Amniotic stem cell (primary cell): ENCODE measurements at places on chromosomes 7 and 10.

DNA sequence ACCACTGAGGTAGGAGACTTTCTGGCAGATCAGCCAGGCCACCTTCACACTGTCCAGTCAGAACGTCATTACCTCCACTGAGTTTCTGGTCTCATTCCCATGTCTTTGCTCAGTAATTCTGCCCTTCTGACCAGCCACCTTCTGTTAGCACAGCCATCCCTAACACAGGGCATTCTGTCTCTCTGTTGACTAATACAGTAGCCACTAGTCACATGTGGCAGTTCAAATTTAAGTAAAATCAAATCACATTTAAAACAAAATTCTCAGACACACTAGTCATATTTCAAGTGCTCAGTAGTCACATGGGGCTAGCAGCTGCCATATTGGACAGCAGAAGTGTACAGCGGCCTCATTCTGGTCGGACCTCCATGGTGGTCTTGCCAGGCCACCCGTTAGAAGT, 7.4 kb downstream of the CPSF4 start:
- no peak for DNase-seq

DNA sequence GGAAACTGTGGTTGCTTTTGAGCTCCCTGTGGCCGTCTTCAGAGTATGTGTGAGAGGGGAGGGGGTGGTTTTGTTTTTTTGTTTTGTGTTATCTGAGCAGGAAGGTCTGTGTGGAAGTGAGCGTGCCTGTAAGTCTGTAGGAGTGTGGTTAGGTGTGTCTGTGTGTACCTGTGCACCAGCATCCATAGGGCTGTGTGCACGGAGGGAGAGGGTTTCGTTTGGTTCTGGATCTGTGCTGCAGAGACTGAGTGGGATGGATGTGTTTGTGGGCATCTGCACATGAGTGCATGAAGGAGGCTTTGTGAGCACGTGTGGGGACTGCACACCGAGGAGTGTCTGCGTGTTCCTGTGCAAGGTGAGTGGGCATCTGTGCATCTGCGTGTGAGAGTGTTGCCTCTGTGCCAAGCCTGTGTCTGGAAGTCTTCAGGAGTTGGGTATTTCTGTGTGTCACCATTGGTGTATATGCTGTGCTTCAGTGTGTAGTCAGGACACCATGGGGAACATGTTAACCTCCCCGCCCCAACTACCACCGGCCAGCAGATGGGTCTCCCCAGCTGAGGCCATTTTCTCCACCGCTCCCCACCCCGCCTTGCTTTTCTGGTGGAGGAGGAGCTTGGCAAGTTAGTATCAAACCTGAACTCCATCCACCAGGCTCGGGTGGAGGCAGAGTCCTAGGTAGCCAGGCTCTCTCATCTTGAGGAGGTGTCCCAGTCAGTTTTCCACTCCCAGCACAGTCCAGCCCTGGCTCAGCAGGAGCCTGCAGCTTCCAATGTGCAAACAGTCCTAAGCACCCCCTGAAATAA, 7.1 kb upstream of the TLX1 start:
- no peak for DNase-seq

DNA sequence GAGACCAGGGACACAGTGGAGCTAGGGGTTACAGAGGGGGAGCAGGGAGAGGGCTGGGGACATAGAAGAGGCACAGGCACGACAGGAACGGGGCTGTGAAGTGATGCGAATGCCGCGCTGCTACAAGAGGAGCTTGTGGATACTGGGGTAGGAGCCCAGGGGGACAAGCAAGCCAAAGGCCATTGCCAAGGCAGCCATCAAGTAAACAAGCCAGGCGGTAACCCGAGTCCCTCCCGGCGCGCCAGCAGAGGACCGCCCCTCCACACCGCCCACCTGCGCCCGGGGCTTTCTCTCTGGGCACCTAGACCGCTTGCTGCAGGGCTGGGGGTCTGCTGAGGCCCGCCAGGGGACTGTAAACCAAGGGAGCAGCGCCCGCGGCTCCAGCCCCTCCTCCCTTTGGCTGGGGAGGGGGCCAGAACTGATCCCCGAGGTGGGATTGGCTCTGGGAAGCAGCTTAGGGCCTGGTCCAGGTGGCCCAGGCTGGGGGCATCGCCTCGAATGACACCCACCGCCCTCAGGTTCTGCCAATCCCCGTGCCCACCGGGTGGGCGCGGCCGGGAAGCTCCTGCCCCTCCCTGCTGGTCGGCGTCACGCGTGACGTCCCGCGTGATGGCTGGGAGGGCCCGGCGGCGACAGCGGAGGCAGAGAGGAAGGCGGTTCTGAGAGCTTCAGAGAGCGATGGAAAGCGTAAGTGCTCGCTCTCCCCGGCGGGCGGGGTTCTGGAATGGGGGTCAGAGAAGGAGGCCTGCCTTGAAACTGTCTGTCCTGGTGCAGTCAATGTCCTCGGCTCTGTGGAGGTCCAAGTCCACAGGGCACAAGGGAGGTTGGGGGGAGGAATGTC, 982 bp downstream of the SFXN3 start:
- DNase-seq, result peak; percentile 40

GRCh38 chr7:80635533-80635932, 2.9 kb upstream of the CD36 start:
- no peak for DNase-seq

GRCh38 chr7:117873310-117874190, at the start of gene CTTNBP2:
CTTNBP2 (minus strand) TSS chr7:117873441; CDS start chr7:117873415, 26 bp downstream.
- peak; percentile 19 for DNase-seq

DNA sequence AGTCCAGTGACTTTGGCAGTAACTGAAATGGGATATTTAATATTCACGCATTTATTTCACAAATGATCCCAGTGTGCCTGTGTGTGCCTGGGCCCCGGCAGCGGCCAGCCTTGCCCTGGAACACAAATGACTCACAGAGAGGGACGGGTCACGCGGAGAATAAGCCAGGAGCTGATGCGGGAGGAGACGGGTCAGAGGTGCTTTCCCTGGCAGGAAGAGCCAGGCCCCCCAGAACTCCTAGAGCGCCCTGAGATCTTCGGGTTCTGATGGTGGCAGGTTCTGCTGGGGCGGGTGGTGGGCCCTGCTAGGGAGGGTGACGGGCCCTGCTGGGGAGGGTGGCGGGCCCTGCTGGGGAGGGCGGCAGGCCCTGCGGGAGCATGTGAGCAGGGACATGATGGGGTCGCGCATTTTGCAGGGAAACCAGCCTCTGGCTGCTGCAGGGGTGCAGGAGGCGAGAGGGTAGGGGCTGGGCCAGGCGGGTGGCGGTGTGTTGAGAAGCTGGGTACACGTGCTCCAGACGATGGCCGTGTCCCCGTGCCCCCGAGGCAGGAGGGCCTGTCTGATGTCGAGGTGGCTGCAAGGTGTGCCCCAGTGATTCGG, 84.2 kb upstream of the DIP2C start:
- DNase-seq, result no peak

- no peak for DNase-seq
Observed at GRCh38 chr10:8876171-8876570, 821.7 kb downstream of the GATA3 start.

DNA sequence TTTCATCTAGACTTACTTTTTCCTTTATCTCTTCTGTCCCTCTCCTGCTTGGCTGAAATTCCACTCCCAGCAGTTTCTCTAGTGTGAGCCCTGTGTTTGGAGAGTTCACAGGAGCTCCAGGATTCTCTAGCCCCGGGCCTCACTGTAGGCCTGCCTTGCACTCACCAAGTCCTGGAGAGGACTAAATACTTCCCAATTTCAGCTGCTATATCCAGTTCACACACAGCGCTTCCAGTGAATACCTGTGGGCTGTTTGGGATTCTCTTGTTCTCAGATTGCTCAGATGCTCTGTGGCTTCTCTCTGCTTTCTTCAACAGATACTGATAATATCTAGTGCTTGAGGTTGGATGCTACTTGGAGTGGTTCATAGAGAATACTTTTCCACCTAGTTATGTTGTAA, 46.0 kb downstream of the MINPP1 start:
- DNase-seq, result no peak

GRCh38 chr10:78981970-78982281, 86.8 kb upstream of the ZMIZ1 start:
- DNase-seq, result no peak

DNA sequence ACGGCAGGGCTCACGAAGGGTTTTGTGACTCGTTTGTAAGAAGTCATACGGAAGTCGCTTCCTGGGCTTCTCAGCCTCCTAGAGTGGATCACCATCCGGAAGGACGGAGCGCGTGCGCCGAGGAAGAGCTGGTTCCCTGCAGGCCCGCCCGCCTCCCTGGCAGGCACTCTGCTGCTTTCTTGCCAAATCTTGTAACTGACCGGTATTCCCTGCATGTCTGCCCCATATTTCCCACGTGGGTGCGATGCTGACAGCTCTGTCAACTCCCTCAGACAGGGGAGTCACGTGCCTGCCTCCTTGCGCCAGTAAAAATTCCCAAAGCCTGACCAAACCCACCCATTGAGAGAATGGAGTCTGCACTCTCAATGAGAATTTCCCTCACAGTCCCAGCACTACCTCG, 12.7 kb downstream of the SHH start:
- no peak for DNase-seq

GRCh38 chr10:32171204-32171603, 115.0 kb upstream of the KIF5B start:
- no peak for DNase-seq

DNA sequence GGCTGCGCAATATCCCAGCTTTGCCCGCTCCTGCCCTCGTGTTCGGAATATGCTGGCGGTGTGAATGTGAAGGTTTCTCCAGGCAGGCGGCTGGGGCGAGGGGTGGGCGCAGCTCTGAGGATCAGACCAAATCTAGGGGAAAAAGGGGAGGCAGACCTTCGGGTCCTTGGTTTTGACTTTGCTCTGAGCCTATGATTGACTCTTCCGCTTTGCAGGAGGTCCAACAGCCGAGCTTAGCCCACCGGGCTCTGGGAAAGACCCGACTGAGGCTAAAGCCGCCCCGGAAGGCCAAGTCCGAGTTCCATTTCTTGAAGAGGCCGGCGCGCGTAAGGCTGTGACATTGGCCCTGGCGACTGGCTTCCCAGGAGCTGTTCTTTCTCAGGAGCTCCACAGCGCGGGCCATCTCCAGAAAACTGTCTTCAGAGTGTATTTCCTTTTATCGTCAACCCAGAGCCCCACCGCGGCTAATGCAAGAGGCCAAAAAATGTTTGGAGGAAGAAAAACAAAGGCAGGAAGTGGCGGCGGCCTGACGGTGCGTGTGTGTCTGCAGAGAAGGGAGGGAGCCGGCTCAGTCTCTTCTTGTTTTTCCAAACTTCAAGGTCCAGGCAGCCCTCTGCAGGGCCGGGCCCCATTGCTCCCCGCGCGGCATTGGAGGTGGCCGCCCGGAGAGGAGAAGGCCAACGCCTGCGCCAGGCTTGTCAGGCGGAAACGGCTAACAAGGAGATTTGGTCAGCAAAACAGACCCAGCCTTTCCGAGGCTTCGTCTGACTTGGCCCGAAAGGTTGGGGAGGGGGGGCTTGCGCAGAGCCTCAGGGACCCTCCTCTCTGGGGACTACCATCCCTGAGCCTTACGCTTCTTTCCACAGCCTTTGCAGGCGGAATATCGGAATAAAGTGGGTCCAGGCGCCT, 3.6 kb upstream of the HOXA11 start:
- DNase-seq, result no peak

GRCh38 chr7:101547916-101548661, 81.0 kb downstream of the MYL10 start:
- no peak for DNase-seq

GRCh38 chr10:13820964-13821337, 234.2 kb downstream of the PRPF18 start:
- DNase-seq, result no peak

DNA sequence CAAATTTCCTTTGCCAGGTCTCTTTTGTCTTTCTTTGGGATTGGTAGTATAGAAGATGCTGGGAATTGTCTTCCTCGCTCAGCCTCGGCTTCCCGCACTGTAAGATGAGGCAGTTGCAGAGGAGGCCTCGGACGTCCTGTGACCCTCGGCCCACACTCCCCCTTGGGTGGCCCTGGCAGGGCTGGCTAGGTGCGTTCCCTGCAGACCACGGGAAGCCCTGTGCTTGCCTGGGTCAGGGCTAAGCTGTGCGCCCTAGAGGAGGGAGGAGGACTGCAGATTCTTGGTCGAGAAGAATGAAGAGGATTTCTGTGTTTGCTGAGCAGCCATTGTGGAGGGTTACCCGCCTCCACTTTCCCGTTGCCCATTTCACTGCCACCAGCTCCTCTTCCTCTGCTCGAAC, 42.8 kb downstream of the WIPI2 start:
- no peak for DNase-seq
